Sigmoid colon (tissue), 7 donors: ENCODE measurements at places on chromosomes 2 and 18. TPM values are rescaled to one million over a fixed set of nuclear protein-coding genes. Genes with fewer than 3 reads are reported as not detected.

The NFU1 gene
- total RNA-seq, result 43.2 TPM

The ACTG2 gene
- total RNA-seq, result 5,728 TPM

The FAM124B gene
- total RNA-seq, result 0.81 TPM

The TFCP2L1 gene
- total RNA-seq, result 0.14 TPM

The SERPINB3 gene
- not detected for total RNA-seq

The ALK gene
- 1.5 TPM for total RNA-seq

The VWA3B gene
- not detected for total RNA-seq

- H3K27me3 ChIP-seq, result peaks cover 98% of the 10 kb centered on the region
- H3K4me3 ChIP-seq, result no peak overlapping the region
- no peak overlapping the region for H3K27ac ChIP-seq
- H3K36me3 ChIP-seq, result no peaks in the 10 kb centered on the region
Observed at GRCh38 chr2:26846334-26847306, 1.3 kb upstream of the DPYSL5 start.

DNA sequence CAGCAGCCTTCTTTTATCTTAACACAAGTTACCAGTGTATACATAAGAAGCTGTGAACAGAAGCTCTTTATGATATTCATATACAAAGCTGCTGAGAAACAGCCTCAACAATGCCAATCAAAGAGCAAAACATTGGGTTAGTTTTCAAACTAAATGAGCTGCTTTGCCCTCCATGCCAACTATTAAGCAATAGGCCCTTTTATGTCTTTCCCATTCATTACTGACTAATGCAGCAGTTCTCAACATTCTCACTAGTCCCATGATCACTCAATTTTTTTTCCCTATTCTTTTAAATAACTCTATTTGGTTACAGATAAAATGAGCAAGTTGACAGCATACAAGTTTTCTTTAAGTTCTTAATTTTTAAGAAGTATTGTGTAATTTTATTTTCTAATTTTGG lies 57.9 kb upstream of the FRZB start:
- H3K36me3 ChIP-seq, result peaks cover 3% of the 10 kb centered on the region
- DNase-seq, result no peak
- no peak overlapping the region for H3K27ac ChIP-seq

- H3K27me3 ChIP-seq, result no peaks in the 10 kb centered on the region
- DNase-seq, result no peak
- no peaks in the 10 kb centered on the region for H3K36me3 ChIP-seq
- no peak overlapping the region for H3K27ac ChIP-seq
- no peak overlapping the region for H3K4me3 ChIP-seq
- H3K4me1 ChIP-seq, result no peaks in the 10 kb centered on the region
Observed at GRCh38 chr2:225091336-225091735, 49.1 kb upstream of the DOCK10 start.

DNA sequence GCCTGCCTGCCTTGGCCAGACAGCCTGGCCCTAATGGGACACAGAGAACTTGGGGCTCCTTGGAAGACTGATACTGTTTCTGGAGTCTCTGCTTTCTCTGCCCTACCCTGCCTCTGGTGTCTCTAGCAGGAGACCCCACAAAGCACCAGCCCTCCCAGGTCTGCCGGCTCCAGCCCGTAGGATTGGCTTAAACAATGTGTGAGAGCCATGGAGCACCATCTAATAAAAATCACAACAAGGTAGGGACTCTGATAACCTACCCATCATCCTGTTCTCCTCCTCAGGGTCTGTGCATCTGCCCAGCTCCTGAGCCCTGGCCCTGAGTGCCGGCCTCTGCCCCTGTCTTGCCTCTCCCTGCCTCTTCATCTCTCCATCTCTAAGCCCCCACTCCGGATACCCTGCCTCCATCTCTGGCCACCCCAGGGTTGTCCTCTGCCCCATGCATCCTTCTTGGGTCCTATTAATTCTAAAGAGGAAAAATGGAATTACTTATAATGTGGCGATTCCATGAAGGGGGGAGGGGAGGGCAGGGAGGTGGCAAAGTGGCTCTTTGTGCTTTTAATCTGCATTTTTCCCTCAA lies 1.2 kb upstream of the ECEL1 start:
- no peak overlapping the region for H3K4me3 ChIP-seq
- H3K36me3 ChIP-seq, result no peaks in the 10 kb centered on the region
- DNase-seq, result peak; percentile 27
- H3K4me1 ChIP-seq, result peaks cover 11% of the 10 kb centered on the region
- H3K27ac ChIP-seq, result no peak overlapping the region
- peaks cover 37% of the 10 kb centered on the region for H3K27me3 ChIP-seq

DNA sequence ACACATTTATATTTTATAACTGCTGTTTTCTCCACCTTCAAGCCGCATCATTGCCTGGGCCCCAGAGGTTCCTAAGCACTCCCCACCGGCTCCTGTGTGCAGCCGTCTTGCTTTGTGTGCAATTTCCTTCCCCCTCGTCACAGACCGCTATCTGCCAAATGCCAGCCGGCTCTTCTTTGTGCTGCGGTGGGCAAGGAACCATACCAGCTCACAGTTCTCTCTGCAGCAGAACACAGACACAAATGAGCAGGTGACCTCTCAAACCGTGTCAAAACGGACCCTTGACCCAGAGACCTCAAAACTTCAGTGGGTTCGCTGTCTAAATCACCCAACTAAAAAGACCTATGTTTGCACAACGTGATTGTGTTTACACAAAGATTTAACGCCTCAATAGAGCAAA lies 58.2 kb downstream of the KLF7 start:
- H3K4me3 ChIP-seq, result no peak overlapping the region
- DNase-seq, result no peak
- H3K4me1 ChIP-seq, result no peaks in the 10 kb centered on the region
- peaks cover 3% of the 10 kb centered on the region for H3K36me3 ChIP-seq
- no peak overlapping the region for H3K27ac ChIP-seq

DNA sequence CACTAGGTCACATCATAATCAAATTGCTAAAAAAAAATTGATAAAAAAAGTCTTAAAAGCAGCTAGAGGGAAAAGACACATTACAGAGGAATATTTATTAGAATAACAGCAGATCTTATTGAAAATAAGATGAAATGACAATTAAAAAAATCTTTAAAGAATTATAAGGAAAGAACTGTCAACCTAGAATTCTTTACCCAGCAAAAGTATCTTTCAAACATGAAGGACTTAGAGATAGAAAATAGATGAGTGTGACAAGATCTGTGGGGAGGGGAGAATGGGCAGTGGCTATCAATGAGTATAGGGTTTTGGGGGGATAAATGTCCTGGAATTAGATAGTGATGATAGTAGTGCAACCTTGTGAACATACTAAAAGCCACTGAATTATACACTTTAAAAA lies 26.5 kb upstream of the RNF103 start:
- no peaks in the 10 kb centered on the region for H3K36me3 ChIP-seq
- H3K27ac ChIP-seq, result no peak overlapping the region
- no peak overlapping the region for H3K4me3 ChIP-seq
- peaks cover 4% of the 10 kb centered on the region for H3K4me1 ChIP-seq
- DNase-seq, result no peak

DNA sequence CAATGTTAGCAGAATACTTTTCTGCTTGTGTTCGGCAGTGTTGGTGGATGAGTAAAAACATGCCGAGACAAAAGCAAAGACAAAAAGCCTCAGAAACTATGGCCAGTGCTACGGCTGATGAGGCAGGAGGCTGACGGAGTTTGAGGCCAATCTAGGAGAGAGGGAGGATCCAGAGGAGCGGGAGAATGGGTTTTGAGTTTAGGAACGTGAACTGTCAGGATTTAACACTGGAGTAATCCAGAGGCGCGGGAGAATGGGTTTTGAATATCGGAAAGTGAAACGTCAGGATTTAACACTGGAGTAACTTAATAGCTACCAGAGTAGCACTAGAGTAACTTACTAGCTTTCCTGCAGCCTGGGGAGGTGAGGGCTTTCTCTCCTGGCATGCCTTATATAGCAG lies 37.4 kb downstream of the LYPD6B start:
- no peak for DNase-seq
- no peaks in the 10 kb centered on the region for H3K4me1 ChIP-seq
- no peak overlapping the region for H3K4me3 ChIP-seq
- no peak overlapping the region for H3K27ac ChIP-seq

DNA sequence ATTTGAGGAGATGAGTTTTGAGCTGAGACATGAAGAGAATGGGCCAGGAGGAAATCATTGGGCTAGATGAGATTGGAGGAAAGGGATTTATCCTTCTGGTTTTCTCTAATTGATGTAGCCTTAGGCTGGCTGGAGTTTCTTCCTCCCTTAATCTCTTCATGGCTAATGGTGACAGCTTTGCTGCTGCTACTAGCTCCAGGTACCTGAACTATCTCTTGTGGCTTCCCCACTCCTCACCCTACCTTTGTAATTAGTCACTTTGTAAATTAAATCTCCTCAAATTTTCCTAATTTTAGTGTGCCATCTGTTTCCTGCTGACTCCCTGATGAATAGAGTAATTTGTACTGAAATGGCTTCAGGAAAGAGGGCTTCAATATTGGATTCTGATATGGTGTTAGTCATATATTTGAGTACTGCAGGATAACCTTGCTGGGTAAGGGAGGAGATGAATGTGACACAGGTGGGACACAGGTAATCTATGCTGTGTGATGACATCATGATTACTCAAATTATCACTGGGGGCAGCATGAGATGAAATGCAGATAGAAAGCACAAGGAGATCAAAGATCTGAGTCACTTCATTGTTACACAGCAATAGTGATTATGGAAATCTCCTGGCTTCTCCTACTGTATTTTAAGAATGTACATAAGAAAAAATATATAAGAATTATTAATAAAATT lies 1134.1 kb upstream of the DDX18 start:
- no peaks in the 10 kb centered on the region for H3K4me1 ChIP-seq
- H3K27ac ChIP-seq, result no peak overlapping the region
- H3K27me3 ChIP-seq, result no peaks in the 10 kb centered on the region
- no peak overlapping the region for H3K4me3 ChIP-seq
- no peak for DNase-seq

- H3K4me1 ChIP-seq, result peaks cover 8% of the 10 kb centered on the region
- H3K4me3 ChIP-seq, result no peak overlapping the region
- H3K27me3 ChIP-seq, result no peaks in the 10 kb centered on the region
- no peak overlapping the region for H3K27ac ChIP-seq
- DNase-seq, result no peak
Observed at GRCh38 chr2:199716807-199717586, 134.0 kb downstream of the FTCDNL1 start.

DNA sequence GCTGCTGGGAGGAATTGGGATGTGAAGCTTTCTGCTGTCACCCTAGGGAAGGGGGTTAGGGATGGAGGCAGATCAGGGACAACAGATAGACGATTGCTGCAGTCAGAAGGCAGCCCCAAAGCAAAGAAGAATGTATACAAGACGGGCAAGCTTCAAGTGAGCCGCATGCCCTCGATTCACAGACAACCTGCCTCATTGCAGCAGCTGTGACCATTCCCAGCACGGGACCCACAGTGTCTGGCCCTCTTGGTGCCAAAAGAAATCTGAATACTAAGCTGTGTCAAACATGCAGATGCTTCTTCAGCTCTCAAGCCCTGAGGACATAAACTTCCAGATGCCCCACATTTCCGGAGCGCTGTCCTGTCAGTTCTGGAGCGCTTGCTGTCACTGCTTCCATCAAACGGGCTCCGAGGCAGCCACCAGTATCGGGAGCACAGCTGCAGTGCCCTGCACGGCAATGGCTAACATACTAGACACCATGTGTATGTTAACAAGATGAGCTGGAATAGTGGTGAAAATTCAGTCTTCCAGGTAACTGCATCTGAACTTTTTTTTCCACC lies 33.8 kb downstream of the PRELID3A start:
- H3K36me3 ChIP-seq, result peaks cover 26% of the 10 kb centered on the region
- no peak overlapping the region for H3K4me3 ChIP-seq
- H3K27ac ChIP-seq, result no peak overlapping the region
- H3K4me1 ChIP-seq, result no peaks in the 10 kb centered on the region

DNA sequence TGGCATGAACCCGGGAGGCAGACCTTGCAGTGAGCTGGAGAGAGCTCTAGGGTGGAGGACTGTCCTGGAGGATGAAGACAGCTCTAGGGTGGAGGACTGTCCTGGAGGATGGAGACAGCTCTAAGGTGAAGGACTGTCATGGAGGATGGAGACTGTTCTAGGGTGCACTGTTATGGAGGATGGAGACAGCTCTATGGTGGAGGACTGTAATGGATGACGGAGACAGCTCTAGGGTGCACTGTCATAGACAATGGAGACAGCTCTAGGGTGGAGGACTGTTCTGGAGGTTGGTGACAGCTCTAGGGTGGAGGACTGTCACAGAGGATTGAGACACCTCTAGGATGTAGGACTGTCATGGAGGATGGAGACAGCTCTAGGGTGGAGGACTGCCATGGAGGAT lies 21.1 kb upstream of the KCNG2 start:
- no peaks in the 10 kb centered on the region for H3K36me3 ChIP-seq
- no peaks in the 10 kb centered on the region for H3K4me1 ChIP-seq
- no peak overlapping the region for H3K4me3 ChIP-seq
- H3K27me3 ChIP-seq, result peaks cover 3% of the 10 kb centered on the region

- no peak overlapping the region for H3K4me3 ChIP-seq
- no peak for DNase-seq
- H3K4me1 ChIP-seq, result no peaks in the 10 kb centered on the region
- no peaks in the 10 kb centered on the region for H3K27me3 ChIP-seq
- no peaks in the 10 kb centered on the region for H3K36me3 ChIP-seq
- H3K27ac ChIP-seq, result no peak overlapping the region
Observed at GRCh38 chr2:218485986-218486667, 67.2 kb downstream of the VIL1 start.

DNA sequence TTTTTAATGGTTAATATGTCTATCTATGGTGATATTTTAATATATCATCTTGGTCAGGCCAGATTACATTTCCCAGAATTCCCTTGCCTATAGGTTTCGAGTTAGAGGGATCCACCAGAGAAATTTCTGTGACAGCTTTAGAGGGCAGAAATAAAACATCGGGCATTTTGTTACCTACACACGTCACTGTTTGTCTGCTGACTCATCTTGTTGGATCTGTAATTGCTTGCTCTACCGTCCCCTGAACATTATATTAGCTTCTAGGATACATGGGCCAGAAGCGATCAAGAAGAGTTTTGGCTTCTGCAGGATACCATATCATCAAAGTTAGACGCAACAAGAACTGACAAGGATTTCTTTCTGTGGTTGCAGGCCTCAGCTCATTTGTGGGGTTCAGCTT lies 795.8 kb upstream of the GCFC2 start:
- H3K27me3 ChIP-seq, result no peaks in the 10 kb centered on the region
- no peak overlapping the region for H3K27ac ChIP-seq
- H3K4me1 ChIP-seq, result no peaks in the 10 kb centered on the region
- no peaks in the 10 kb centered on the region for H3K36me3 ChIP-seq

GRCh38 chr2:3046170-3046865 lies 331.3 kb downstream of the EIPR1 start:
- no peaks in the 10 kb centered on the region for H3K4me1 ChIP-seq
- H3K36me3 ChIP-seq, result no peaks in the 10 kb centered on the region
- no peak overlapping the region for H3K27ac ChIP-seq
- H3K27me3 ChIP-seq, result no peaks in the 10 kb centered on the region

- H3K4me1 ChIP-seq, result no peaks in the 10 kb centered on the region
- no peak overlapping the region for H3K4me3 ChIP-seq
- no peak for DNase-seq
- no peaks in the 10 kb centered on the region for H3K27me3 ChIP-seq
- H3K36me3 ChIP-seq, result no peaks in the 10 kb centered on the region
Observed at GRCh38 chr2:348361-348916, 60.5 kb upstream of the ALKAL2 start.
